Stimulated activated CD4-positive, alpha-beta T cell treated with anti-CD3 and anti-CD28 coated beads, Interleukin-4, amount 100 ng/mL, for 4 hours (primary cell): ENCODE measurements at places on chromosomes 11 and 22.

DNA sequence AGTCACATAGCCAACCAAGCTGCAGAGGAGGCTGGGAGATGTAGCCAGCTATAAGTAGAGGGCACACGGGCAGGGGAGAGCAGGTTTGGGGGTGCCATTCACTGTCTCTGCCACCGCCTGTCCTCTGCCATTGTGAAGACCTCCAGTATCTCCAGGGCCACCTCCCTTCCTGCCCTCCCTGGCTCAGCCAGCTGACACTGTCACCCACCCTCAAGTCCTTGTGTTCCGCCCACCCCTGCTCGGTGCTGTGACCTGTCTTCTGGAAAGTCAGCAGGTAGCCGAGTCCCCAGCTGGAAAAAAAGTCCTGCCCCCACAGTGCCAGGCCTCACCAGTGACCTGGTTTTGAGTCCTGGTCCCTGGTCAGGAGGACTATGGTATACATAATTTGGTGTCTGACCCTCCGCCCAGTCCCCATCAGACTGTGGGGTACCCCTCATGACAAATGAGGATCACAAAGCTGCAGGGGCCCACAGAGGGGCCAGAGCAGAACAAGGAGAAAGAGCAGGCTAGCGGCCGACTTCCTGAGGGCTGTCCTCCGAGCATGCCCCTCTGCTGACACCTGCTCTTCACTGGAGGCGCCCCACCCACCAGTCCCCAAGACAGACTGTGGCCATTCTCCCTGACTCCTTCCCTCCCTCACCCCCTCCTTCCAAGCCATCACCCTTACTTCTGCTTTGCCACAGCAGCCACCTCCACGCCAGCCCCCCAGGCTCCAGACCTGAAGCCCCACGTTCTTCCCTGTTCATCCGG is 7.1 kb upstream of the IL2RB start:
- DNase-seq: no peak

DNA sequence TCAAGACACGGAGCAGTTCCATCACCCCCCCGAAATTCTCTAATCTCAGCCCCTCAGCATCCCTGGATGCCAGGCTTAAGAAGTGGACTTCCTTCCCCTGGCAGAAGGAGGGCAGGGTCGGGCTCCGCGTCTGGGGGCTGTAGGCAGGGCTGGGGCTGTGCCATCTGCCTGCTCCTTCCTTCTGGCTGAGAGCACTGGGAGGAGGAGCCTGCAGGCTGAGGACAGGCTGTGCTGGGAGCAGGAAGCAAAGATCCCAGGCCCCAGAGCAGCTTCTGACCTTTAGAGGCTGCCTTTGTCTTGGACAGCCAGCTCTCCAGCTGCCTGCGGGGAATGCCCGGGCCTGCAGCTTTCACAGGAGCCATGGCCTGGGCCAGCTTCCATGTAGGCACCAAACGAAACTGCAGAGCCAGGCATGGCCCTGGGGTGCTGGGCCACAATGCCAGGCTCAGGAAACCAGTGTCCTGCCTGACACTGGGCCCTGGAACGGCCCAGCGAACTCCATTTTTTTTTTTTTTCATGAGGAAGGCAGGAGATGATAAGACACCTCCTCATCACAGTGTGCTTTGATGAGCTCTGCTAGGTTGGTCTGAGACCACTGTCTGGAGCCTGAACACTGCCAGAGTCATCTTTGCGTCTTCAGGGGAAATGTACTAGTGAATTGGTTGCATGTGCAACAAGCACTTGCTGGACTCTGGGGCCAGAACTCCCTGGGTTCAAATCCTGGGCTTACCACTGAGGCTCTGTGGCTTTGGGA is 67.9 kb downstream of the MCM5 start:
- no peak for DNase-seq

DNA sequence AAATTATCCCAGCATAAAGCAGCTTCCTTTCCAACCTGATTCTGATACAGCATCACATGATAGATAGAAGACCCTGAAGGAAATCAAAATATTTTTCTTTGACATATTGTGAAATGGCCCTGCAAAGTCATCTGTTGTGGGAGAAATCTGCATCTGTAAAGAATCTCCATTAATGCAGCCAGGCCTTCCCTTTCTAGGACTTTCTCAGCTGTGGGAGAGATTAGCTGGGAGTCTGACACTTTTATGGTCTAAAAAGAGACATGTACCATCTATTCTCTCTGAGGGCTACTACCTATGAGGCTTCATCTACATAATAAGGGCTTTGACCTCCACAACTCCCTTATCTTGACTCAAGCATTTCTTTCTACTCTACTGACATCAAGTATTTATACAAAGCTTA is 238.1 kb downstream of the SWAP70 start:
- no peak for DNase-seq

DNA sequence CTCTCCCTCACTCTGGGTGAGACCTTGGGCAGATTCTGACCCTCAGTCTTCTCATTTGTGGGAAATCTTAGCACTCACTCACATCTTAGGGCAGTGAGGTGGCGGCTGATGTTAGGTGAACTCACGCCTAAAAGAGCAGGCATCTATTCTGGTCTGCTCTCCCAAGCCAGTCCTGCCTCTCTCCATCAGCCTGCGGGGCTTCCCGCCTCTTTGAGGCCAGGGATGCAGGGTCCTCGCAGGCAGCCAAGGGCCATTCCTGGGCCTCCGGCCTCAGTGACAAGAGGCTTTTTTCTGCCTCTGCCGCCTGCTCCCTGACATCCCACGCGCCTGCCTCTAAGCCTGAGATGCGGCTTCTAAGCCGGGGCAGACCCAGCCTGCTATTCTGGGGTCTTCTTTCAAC is 13.8 kb upstream of the FGF4 start:
- no peak for DNase-seq

DNA sequence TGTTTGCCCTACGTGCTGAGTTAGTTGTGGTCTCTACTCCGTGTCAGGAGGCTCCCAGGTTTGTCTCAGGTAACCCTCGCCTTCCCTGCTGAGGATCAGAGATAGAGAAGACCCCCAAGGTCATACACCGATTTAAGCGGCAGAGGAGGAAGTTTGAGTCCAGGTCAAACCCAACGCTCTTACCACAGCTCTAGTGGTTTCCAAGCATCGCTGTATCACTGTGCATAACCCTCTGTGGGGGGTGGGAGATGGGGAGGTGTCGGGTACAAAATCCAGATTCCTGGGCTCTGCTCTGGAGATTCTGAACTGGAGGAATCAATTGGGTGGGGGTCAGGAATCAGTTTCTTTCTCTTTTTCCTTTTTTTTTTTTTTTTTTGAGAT is 627 bp downstream of the DNAJC4 start:
- no peak for DNase-seq

GRCh38 chr11:42992594-42992993 is 319.2 kb upstream of the API5 start:
- DNase-seq: no peak

DNA sequence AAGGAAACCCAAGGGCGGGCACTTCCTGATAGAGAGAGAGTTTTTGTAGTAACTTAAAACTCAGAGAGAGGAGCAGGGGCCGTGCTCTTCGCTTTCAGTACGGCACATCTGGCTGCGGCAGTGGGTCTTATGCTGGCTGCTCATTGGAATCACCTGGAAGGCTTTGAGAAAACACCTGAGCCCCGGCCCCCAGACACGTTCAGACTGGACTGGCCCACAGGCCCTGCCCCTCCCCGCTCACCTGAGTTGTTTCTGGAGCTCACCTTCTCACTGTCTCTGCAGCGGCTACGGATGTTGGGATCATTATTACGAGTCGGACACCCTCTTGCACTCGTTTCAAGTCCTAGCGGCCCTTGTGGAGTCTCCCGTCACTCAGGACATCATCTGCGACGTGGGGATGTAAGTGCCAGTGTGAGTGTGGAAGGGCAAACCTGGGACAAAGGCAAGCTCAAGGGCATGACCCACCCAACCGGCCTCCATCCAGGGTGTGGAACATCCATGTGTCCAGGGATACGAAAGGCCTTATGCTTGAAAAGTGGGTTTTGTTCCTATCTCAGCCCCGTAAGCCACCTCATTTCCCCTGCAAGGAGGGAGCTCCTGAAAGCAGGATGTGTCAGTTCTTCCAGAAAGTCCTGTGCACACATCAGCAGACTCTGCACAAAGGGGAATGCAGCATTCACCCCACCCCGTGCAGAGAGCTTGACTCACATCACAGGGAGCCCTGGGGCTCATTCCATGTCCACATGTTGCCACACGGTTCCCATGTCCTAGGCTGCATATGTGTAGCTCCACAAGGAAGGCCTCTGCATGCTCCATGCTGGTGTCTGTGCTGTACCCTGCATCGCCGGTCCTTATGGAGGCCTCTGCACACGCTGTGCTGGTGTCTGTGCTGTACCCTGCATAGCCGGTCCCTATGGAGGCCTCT is 5.4 kb downstream of the NADSYN1 start:
- no peak for DNase-seq

- no peak for DNase-seq
Observed at GRCh38 chr11:33182246-33182878, 21.1 kb upstream of the CSTF3 start.

DNA sequence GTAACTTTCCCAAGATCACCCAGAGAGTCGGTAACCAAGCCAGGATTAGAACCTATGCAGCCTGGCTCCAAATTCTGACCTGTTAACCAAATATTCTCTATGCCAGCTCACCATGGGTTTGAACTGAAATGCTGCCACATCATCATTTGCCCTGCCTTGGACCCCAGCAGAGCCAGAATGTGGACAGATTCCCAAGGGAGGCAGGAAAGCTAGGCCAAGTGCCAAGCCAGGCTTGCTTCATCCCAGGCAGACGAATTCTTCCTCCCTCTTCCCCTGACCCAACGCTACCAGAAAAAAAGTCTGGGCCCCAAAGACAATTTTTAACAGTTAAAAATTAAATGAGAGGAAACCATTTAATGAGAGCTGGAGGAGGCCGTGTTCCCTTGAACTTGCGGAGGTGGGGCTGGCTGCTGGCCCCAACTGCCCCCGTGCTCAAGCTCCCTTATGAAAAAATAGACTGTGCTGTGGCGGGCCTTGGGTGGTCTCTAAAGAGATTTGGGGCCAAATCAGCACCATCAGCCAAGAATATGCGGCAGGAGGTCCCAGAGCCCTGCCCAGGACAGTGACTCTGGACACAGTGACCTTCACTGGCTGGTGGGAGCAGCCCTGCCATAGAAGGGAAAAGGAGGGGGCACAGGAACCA is 184.1 kb upstream of the SYT13 start:
- no peak for DNase-seq

- DNase-seq: no peak
Observed at GRCh38 chr22:31719850-31720471, 30.0 kb downstream of the PRR14L start.

DNA sequence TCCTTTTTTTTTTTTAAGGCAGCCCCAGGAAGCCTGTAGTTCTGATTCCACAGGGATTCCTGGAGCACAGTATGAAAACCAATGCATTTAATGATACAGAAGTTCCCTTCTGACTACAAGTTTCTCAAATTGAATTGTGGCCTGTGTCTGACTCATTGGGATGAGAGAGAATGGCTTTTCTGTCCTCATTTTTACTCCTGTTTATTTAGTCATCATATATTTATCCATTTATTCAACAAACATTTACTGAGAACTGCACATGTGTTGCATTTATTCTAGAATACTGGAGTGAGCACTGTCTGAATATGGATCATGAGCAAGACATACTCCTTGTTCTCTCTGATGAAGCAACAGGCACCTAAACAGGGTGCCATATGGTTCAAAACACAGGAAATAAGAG is 231.2 kb downstream of the NTM start:
- DNase-seq: no peak

DNA sequence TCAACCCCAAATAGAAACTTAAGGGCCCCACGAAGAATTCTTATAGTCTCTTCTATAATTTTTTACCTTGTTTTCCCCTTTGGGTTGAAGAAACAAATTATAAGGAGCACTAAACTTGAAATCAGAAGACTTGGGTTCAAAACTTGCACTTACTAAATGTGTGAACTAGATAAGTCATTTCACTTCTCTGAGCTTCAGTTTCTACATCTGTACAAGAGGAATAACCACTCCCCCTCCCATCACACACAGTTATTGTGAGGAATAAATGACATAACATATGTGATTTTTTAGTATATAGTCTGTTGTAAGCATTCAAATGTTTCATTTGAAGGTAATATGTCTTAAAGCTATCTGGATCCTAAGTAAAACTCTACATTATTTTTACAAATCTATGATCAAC is 78.8 kb downstream of the LIF start:
- DNase-seq: no peak

GRCh38 chr11:120566176-120566575 is 54.6 kb downstream of the GRIK4 start:
- DNase-seq: no peak

GRCh38 chr11:122268601-122269130 is 152.7 kb upstream of the BLID start:
- DNase-seq: no peak

DNA sequence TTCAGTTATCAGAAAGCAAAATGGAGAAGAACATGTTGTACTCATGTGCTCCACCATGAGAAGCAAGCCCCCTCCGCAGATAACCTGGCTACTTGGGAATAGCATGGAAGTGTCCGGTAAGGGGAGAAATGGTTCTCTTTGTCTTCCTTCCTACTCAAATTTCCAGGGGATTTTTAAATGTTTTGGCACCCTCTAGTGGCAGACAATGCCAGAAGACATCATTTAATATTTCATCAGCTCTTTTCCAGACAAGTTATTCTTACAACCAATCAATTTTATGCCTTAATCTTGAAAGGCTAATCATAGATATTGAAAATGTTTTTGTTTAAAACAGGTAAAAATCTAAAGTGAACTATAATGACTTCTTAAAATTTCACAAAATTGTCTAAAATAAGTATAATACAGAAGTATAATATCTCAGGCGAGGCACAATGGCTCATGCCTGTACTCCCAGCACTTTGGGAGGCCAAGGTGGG is 15.7 kb downstream of the CRTAM start:
- DNase-seq: no peak

DNA sequence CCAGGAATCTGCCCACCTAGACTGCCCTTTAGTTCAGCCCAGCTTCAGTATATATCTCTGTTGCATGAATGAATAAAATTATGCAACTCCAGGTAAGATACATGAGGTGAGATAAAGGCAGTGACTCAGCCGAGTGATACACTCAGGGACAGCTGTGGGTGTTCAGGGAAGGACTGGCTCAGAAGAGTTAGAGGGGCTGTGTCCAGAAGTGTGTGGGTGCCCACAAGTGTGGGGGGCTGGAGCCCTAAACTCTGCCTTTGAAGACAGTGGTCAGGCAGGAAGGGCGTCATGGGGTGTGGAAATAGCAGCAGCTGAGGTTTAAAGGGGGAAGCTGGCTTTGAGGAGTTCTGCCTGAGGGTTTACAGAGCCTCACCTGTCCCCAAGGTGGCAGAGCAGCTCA is 8.3 kb downstream of the FTH1 start:
- DNase-seq: no peak

- DNase-seq: no peak
Observed at GRCh38 chr11:117613521-117613920, 183.5 kb downstream of the DSCAML1 start.

DNA sequence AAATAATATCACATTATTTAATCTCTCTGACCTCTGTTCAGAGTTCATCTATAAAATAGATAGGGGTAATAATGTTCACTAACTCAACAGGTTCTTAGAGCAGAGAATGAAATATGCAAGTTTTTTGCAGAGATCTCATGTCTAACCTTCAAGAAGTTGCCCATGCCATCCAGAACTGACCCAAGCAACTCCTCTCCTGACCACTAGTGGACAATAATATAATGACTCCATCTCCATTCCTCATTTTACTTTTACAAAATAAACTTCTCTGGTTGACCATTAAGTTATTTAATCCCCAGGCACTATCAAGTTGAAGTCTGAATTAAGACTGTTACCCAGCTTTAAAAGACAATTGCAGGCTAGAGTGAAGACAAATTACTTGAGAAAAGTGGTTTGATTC is 382.6 kb downstream of the KCNA4 start:
- no peak for DNase-seq
